ENCODE measurements at places on chromosomes 6 and 20.

DNA sequence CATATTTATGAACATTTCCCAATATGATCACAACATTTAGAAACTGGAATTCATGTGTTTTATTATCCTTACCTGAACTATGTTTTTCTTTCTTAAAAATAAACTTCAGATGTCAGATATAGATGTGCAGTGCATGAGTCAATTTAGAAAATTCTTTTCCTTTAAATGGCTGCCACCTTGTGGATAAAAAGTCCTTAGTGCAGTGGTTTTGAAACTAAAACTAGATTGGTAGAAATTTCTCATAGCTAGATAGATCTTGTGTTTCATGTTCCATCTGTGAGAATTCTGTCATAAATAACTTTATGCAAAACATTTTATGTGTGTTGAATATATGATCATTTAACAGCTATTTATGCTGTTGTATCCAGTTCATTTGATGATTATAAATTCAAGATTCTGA, 134.9 kb downstream of the KLHL32 start:
- peak; percentile 29 for DNase-seq

- no peak for DNase-seq
Measured at GRCh38 chr6:37477191-37477590, 22.5 kb downstream of the CCDC167 start.

DNA sequence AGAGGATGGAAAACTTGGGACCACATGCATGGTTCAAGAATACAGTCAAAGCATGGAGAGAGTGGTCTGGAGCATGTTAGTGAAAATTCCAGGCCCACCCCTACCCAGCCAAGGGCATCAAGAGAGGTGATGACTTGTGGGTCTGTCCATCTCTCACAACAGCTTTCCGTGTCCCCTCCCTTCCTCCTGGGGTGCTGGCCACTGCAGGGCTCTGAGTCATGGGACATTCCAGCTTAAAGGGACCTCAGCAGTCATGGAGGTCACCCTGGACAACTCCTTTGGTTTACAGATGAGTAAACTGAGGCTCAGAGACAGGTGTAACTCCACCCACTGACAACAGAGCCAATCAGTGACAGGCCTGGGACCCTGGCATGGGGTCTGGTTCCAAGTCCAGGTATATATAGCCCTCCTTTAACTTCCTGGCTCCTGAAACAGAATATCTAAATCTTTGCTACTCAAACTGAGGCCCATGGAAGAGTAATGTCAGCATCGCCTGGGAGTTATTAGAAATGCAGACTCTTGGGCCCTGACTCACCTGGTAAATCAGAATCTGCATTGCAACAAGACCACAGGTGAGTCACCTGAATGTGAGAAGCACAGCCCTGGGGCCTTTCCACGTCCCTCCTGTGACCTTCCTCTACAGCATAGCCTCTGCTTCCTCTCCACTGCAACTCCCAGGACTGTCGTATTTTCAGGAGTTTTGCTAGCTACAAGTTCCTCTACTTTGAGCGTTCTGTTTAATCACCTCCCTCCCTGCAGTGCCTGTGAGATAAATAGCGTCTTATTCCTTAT, 170.2 kb downstream of the ZDHHC14 start:
- no peak for DNase-seq

- no peak for DNase-seq
Measured at GRCh38 chr20:63370618-63371187, 9.6 kb upstream of the CHRNA4 start.

DNA sequence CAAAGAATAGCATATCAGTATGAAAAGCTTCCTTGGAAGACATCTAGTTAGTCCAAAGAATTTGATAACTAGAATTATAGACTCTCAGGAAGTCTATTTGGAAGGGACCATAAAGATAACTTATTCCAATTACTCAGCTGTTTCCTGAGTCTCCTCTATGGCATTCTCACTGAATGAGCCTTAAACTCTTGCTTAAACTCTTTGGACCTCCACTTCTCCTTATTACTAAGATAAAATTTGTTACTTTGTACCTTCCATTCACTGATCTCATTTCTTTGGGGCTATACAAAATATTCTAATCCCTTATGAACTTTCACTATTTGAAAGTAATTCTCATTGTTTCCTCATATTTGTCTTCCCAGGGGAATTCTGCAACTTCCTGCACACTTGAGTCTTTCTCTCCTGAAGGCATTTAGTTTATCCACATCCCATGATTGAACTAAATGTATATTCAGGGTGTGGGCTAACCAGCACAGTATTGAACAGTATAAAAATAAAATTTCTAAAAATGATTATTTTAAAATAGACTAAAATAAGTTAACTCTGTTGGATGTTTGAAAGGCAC, 67.1 kb upstream of the NOTCH4 start:
- DNase-seq = no peak

All from HTR-8/SVneo (cell line).